ENCODE measurements at places on chromosomes 5 and 9. TPM values are rescaled to one million over a fixed set of nuclear protein-coding genes. Genes with fewer than 3 reads are reported as not detected.
A peak's percentile ranks its signal among the peaks of the same experiment; 100 is the strongest.

- no peak for DNase-seq
Observed at GRCh38 chr5:2480871-2481270, 270.6 kb downstream of the IRX2 start.

- DNase-seq = no peak
Observed at GRCh38 chr5:134920848-134921575, 16.1 kb downstream of the PCBD2 start.

- no peak for DNase-seq
Observed at GRCh38 chr5:15354021-15354420, 146.0 kb upstream of the FBXL7 start.

GRCh38 chr5:53288511-53288910, 179.0 kb upstream of the MOCS2 start:
- peak; percentile 88 for DNase-seq

GRCh38 chr5:103464835-103465484, 97.6 kb downstream of the NUDT12 start:
- no peak for DNase-seq

- no peak for DNase-seq
Observed at GRCh38 chr5:158376679-158377078, 517.7 kb upstream of the CLINT1 start.

DNA sequence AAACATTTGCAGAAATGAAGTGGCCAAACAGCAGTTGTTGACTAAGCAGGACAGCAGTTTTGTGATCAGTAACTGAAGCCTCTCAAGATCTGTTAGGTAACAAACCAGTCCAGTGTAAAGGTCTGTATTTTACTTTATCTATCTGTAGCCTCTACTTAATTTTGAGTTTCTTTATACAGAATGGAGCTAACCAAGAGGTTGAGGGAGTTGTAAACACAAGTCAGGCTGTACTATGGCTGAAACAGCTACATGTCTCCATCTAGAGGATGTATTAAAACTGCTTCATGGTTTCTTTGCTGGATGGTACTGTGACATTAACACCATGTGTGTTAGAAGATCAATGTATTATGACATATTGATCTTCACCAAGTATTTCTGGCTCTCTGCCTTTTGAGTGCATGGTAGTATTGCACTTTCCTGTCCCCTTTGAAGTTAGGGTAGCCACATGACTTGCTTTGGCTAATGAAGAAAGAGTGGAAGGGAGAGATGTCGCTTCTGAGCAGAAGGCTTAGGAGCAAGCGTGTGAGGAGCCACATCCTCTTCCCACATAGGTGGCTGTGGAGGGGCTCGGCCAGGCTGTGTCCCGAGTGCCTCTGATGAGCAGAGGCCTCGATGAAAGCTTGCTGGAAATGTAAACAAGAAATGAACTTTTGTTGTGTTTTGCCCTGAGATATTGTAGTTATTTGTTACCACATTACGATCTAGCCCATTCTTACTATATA, 105.6 kb upstream of the PCA3 start:
- DNase-seq = peak; percentile 48

DNA sequence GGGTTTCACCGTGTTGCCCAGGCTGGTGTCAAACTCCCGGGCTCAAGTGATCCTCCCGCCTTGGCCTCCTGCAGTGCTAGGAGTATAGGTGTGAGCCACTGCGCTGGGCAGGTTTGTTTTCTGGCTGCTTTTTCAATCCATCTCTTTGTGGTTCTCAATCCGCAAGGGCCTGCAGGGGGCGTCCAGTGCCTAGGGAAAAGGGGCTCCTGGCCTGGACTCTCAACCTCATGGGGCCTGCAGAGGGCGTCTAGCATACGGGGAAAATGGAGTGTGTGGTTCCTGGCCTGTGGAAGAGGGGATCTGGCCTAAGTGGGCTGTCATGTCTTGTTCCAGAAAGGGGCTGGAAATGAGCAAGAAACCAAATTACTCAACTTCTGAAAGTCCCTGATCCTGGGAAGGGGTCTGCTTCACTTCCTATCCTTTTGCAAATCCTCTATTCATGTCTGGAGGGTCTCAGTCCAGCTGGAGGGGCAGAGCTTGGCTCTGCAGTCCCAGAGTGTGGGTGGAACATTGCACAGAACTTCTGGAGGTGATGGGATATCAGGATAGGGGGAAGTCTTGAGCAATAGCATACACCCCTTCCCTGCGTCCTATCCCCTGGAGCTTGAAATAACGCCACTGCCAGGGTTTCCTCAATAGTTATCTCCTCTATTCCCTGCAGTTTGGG, 12.7 kb upstream of the CCL27 start:
- peak; percentile 47 for DNase-seq

XPA gene
- 10.6 TPM for total RNA-seq

TMEM203 gene
- 35.3 TPM for total RNA-seq

UNC5A gene
- total RNA-seq = not detected

PIP5K1B gene
- total RNA-seq = 0.17 TPM

SNCAIP gene
- total RNA-seq = under 0.01 TPM

BSPRY gene
- total RNA-seq = 0.16 TPM
